Panc1 (cell line): ENCODE measurements at places on chromosomes 3 and 15.
A peak's percentile ranks its signal among the peaks of the same experiment; 100 is the strongest.

DNA sequence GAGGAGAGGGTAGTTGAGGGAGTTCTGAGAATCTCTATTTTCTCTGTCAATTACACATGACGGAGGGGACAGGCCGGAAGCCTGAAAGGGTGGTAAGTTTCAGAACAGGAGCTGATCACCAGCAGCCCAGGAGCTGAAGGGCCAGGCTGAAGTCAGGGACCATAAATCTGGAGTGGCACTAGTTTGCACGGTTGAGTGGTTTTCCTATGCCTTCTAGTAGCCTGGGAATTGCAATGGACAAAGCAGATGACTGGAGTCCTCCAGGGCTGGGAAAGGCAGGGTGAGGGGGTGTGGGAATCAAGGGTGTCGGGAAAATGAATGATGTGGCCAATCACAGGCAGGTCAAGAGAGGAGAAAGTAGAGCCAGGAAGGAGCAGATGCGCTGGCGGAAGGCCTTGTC is 72.5 kb downstream of the MAGEF1 start:
- DNase-seq, result no peak

GRCh38 chr3:56590814-56591213 is 33.8 kb downstream of the CCDC66 start:
- no peak for DNase-seq

DNA sequence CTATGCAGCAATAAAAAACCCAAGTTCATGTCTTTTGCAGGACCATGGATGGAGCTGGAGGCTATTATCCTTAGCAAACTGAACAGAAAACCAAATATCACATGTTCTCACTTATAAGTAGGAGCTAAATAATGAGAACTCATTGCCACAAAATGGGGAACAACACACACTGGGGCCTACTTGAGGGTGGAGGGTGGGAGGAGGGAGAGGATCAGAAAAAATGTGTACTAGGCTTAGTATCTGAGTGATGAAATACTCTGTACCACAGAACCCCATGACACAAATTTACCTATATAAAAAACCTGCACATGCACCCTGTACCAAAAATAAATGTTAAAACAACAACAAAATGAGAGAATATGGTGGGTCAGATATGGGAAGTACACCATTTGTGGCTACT is 49.6 kb upstream of the AADACL2 start:
- no peak for DNase-seq

DNA sequence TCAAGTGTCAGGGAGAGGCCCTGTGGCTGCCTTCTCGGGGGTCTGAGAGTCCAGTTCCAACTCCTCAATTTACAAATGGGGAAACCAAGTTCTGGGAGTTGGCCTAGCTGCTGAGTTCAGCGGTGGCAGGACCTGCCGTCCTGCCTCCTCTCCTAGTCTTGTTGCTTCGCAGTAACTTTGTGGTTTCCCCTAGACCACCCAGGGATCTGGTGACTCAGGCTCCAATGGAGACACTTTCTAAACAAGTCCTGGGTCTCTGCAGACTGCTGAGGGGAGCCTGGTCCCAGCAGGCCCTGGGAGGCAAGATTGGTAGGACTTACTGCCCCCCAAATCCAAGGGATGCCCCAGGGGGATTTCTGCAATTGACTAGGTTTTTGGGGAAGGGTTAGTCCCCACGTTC is 83.6 kb downstream of the SMAD6 start:
- DNase-seq, result no peak

GRCh38 chr3:142724682-142725356 is 985 bp downstream of the TRPC1 start:
- peak; percentile 38 for DNase-seq

DNA sequence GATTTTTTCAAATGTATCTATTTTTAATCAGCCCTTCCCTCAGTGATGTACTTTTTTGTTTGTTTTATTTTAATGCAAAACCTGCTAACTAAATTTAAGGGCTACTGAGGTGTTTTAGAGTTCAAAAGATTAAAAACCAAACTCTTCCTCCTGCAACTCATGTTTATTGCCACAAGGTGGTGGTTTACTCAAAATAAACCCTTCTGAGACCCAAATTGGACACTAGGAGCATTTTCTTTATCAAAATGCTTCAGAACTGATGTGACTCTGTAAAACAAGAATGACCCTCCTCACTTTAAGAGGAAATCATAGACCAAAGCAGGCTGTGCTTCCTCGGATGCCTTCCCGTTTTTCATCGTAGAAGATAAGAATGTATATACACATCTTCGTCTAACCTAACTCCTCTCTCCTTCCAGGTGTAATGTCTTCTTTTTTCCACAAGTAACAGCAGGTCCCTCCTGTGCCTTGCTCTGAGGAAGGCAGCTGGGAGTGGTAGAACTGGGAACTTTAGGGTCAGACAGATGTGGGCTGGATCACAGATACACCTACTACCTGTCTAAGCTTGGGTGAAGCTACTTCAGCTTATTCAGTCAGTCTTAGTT is 2.9 kb upstream of the NME9 start:
- peak; percentile 33 for DNase-seq

- DNase-seq, result no peak
Observed at GRCh38 chr3:187700249-187700648, 2.1 kb downstream of the RTP2 start.

- no peak for DNase-seq
Observed at GRCh38 chr3:151635905-151636304, 97.8 kb upstream of the AADACL2 start.

DNA sequence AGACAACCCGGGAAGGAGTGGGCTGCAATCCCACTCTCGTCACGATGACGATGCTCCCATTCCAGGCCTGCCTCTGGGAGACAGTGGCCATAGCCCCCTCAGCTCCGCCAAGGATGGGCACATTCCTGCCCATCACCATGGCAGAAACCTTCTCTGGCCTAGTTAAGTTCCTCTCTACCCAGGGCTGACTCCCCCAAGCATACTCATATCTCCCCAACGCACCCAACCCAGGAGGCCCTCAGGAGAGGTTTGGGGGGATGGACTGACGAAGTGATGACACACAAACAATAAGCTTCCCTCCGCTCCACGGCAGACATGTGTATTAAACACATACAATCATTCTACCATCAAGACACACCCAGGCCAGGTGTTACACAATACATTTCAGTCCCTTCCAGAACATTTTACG is 60.1 kb downstream of the VGLL4 start:
- DNase-seq, result no peak

GRCh38 chr3:40617084-40617483 is 92.3 kb downstream of the ZNF621 start:
- DNase-seq, result no peak

- DNase-seq, result no peak
Observed at GRCh38 chr3:128489927-128490649, 2.9 kb downstream of the GATA2 start.

- DNase-seq, result peak; percentile 24
Observed at GRCh38 chr3:66407611-66408218, 93.1 kb downstream of the LRIG1 start.

DNA sequence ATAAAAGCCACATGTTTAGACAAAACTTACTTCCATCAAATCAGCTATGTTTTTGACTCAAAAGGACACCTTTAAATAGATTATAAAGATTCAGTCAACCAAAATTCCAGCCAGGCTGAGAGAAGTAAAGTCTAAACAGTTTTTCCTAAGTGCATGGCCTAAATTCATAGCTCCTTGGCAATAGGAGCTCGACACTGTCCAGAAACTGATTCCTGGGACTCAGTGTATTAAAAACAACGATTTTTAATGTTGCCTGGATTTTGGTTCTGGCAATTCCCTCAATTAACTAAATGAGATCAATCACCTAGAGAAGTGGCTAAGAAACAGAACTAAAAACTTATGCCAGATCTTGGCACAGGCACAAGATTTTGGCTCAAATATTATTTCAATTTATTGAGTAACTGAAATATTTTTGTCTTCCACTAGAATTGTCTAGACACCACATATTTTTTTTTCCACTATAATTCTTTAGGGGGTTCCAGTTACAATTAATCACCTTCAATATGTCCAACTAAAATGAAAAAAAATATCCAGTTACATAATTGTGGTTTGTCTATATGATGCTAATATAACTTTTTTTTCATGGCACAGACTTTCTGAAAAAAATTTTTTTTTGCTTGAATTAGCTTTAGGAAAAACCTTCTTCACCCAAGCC is 135.9 kb downstream of the TFDP2 start:
- DNase-seq, result no peak

GRCh38 chr3:149608987-149609386 is 48.8 kb downstream of the WWTR1 start:
- no peak for DNase-seq

GRCh38 chr15:42931702-42932486 is 11.3 kb upstream of the TTBK2 start:
- DNase-seq, result no peak

DNA sequence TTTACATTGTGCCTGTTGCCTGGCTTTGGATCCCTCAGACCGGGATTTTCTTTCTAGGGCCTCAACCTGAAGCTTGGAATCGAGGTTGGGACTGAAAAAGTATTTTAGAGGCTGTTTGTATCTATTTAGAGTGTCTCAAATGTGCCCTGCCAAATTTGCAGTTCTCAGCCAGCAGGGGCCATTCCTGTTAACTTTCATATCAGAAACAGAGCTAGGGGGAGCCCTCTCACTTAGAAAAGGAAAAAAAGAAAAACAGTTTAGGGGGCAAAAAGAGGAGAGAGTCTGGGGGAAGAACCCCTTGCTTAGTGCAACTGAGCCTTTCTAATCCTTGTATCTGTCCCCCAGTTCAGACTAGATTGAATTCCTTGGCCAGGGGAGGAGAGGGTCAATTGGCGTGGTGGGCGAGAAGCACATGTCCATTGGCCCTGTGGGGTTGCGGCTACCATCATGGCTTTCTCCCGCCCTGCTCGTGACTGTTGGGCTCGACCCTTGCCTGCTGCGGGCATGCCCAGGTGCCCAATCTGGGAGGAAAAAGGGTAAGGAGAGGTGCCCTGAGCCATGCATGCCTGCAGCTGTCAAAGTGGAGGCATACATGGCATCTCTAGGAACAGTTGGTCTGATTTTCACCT is 101.6 kb downstream of the CFAP44 start:
- no peak for DNase-seq

DNA sequence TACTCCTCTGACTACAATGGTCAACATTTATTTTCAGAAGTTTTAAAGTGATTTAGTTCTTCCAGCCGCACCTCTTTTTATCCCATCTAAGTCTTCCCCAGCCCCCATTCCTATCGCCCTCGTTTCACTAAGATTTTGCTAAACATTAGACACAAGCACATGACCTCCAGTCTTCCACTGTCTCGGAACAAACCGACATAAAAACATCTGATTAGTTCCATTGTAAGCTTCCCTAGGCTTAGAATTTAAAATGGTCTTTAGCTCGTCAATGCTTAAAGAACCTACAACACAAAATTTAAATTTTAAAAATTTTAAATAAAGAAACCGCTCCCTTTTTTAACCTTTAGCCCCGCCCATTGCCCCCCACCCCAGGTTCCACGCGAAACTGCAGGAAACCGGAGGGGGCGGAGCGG is 284 bp upstream of the TSC22D2 start:
- no peak for DNase-seq

DNA sequence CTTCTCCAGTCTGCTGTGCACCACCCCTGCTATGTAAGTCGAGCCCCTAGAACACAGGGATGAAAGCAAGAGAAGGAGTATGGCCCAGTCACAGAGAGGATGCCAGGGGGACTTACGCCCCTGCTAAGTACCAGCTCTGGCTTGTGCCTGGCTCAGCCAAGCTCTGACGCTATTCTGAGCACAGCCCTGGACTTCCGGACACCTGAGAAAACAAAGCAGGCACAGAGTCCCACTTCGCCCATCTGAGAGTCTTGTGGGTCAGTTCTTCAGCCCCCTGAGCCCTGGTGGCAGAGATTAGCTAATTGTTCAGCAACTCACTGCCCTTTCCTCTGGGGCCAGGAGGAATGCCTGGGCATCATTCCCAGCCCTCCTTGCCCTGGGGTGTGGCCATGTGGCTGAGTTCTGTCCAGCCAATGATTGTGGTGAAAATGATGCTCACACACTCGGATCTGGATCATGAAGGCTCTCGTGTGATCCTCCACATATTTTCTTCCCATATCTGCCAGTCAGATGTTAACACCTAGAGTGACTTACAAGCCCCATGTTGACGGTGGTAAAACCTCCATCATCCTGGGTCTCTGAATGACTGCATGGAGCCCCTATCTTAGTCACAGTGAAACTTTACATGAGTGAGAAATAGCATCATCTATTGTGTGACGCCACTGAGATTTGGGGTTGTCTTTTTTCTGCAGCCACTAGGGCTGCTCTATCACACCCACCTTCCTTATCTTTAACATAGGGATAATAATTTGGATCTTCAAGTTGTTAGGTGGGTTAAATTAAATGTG is 105.7 kb downstream of the TPRA1 start:
- no peak for DNase-seq

DNA sequence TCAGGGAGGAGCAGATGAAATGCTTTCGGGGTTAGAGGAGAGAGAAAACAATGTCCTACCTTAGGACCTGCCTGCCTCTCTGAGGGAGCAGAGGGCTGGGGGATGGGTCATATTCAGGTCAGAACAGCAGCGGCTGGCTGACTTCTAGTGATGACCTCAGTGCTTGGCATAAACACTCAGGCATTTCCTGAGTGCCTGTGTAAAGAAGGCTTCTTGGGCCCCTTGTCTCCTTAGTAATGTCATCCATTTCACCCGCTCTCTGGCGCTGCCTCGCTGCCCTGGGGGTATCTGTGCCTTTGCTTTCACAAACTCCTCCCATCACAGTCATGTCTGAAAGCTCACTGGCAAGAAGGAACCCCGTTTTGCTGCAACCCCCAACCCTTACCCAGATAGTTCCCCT is 82.9 kb upstream of the GSK3B start:
- DNase-seq, result no peak

GRCh38 chr15:60254416-60254815 is 143.4 kb downstream of the ANXA2 start:
- no peak for DNase-seq

GRCh38 chr3:62611541-62612240 is 238.3 kb upstream of the FEZF2 start:
- no peak for DNase-seq

DNA sequence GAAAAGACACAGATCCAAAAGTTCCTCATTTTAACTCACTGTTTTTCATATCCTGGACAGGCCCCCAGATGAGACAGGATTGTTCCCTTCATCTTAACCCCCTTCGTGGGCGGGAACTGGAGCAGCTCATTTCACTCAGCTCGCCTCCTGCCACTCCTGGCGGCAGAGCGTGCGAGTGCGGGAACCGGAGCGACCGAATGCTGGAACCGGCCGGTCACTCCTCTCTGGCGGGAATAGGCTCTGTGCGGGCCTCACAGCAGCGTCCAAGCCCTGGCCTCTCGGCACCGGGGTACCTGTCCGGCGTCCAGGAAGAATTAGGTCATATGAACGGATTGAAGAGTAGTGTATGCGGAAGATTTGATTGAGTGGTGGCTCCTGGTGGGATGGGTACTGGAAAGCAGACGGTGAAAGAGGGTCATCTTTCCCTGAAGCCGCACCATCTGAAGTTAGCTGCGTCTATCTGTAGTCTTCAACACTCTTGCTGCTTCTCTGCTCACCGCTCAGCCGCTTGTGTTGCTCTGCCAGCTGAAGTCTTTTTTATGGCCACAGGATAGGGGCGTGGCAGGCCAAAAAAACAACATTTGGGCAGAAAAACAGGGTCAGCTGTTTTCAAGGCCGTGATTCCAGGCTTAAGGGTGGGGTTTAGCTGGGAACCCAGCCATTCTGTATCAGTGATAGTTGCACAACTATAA is 42.3 kb upstream of the FXR1 start:
- DNase-seq, result no peak

GRCh38 chr3:135109681-135110080 is 314.6 kb downstream of the EPHB1 start:
- DNase-seq, result no peak

- no peak for DNase-seq
Observed at GRCh38 chr3:155891321-155891720, 20.9 kb downstream of the GMPS start.
